GM04504 (cell line): ENCODE measurements at places on chromosomes 12 and 14.

DNA sequence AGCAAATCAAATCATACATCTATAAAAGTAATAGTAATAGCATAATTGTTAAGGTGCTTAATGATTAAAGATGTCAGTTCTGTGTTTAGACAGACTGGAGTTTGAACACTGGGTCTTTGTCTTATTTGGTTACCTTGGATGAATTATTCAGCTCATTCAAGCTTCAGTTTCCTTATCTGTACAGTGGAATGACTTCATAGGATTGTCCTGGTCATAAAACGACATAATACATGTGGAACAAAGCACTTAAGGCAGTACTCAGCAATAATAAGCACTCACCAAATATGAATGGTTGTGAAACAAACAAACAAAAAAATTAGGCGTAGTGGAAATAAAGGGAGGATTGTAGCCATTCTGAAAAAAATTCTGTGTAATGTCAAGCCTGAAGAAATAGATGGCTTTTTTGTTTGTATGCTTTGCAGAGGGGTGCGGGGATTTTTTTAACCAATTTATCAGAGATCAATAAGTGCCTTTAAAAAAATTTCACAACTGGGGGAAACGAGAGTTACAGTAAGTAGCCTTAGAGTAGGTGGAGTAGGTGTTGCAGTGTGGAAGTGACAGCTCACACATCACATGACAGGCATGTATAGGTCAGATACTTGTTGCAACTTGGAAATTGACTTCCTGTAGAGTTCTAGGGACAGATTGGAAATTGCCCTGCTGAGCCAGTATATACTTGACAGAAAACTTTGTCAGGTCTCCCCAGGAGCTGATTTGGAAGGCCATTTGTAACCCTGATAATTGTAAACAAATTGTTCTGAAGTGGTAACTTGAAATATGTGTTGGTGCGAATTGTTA, 157.7 kb downstream of the SLC15A5 start:
- no peak for DNase-seq

DNA sequence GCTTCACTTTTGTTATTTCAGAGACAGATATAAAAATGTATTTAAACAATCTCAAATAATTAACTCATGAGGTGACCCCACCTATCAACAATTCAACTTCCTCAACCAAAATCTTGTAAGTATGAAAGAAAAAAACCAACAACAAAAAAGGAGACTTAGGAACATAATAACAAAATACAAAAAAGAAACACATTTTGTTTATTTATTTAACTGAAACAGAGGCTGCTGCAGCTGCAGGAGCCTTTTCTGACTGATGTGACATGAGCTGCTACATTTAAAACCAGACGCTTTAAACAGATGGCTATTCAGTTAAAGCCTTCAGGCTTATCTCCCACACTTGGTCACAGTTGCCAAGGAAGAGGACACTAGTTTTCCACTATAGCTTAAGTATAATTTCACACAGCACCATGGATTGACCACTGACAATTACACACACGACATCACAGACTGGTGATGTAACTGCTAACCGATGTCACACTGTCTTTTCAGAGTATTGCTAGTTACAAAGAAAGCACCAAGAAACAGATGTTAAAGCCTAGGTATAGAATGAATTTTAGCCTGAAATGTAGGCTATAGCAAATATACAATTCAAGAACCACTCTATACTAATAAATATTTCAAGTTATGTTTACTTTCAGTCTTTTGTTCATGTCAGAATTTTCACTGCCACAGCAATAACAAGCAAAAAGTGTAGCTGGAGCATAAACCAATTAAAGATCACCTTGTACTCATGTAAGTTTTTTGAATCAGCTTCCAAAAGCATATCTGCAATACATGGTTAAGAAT, 113.0 kb downstream of the MED13L start:
- DNase-seq, result no peak

DNA sequence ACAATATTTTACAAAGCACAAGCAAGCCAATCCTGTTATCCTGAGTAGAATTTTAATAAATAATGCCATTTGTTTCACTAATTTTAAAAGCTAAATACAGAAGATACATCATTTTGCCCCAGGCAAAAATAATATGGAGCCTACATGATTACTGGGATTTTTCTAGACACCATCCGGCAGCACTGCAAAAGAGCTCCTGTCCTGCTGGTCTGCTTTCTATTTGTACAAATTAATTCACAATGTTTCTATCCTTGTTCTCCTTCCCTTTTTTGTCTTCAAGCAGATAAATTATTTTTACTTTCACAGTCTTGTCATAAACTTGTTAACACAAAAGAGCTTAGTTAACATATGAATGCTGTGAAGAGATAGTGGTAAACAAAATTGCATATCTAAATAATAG, 4.6 kb downstream of the SIX1 start:
- DNase-seq, result no peak

DNA sequence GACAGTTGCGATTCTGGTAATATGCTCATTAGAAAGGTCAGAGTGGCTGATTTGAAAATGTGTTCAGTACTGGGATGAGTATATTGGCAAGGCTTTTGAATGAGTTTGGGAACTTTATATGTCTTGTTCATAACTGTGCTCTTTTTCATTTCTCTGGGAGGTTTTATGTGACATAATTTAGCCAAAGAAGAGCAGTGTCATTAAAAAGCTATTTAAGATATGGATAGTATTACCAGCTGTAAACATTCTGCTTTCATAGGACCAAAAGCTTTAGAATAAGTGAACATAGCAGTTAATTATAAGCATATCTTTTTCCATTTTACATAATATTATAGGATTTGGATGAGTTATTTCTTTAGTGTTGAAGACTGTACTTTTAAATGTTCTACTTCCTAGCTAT, 260.4 kb downstream of the TTC6 start:
- DNase-seq, result no peak

GRCh38 chr12:107411792-107412535, 273.6 kb upstream of the PWP1 start:
- peak; percentile 72 for DNase-seq

DNA sequence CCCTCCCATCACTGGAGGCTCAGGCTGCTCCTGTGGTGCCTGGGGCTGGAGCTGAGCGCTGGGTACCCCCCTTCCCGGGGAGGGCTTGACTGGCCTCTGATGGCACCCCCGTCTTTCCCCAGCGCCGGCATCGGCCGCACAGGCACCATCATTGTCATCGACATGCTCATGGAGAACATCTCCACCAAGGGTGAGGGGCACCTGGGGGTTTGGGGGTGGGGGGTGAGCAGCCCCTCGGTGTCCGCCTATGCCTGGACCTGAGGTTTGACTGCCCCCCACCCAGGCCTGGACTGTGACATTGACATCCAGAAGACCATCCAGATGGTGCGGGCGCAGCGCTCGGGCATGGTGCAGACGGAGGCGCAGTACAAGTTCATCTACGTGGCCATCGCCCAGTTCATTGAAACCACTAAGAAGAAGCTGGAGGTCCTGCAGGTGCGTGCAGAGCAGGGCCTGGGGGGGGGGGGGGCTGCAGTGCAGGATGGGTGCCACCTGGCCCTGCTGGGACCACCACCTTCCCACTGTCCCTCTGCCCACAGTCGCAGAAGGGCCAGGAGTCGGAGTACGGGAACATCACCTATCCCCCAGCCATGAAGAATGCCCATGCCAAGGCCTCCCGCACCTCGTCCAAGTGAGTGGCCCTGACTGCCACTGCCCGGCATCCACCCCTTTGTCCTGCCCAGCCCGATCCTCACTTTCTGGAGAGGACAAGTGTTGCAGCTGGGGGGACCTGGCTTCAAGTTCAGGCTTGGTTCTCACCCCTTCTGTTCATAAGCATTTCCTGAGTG, 8.8 kb downstream of the PTPN6 start:
- DNase-seq, result no peak

DNA sequence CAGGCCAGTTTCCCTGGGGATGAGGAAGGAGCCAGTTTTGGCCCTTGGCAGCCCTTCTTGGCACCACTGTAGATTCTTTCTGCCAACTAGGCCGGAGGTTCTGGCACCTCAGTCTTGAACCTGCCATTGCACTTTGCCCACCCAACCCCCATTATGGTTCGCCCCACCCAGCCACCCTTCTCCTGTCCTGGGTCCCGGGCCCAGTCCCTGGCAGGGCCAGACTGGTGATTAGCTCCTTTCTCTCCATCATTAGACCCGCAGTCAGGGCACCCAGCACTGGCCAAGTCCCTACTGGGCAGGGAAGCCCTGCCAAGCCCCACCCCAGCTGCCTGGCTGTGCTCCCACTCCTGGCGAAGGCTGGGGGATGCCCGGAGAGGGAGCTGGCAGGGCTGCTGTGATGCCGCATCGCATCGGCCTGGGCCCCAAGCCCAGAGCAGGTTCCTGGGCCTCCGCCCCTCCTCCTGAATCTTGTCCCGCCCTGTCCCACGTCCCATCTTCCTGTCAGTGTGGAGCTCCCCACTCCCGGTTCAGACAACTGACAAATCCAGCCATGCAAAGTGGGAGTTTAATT, 9.8 kb downstream of the FAM222A start:
- DNase-seq, result no peak

DNA sequence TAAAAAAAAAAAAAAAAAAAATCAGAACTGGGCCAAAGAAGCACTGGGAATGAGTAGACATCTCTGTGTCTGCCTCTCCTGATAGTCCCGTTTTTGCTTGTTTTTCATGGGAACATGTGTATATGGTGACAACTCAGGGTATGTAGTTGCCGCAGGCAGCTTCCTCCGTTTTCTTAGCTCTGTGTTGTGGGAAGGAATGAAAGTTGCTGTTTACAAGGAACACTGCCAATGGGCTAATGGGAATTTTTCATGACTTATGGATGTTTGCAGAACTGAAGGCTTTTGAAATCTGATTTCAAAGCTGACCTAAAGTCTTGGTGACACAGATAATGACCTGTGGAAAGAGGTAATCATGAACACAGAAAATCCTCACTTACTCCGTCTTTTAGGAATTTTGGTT, 146.4 kb upstream of the BTG1 start:
- no peak for DNase-seq

- peak; percentile 38 for DNase-seq
These were observed 64.3 kb upstream of the STON2 start for GRCh38 chr14:81464253-81465002.

DNA sequence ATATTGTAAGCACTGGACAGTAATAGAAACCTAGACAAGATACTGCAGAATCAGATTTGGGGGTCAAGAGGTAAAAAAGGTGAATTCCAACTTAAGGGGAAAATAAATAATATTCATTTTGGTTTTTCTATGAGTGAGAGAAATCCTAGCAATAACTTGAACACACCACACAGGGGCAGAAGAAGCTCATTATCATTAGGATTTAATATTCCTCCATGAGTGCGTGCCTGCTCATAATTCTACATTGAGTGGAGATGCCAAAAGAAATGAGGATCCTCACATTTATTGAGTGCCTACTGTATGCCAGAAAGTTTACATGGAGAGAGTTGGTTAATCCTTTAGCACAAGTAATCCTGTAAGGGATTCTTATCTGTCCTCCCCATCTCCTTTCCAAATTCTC, 40.5 kb upstream of the C14orf132 start:
- peak; percentile 5 for DNase-seq

DNA sequence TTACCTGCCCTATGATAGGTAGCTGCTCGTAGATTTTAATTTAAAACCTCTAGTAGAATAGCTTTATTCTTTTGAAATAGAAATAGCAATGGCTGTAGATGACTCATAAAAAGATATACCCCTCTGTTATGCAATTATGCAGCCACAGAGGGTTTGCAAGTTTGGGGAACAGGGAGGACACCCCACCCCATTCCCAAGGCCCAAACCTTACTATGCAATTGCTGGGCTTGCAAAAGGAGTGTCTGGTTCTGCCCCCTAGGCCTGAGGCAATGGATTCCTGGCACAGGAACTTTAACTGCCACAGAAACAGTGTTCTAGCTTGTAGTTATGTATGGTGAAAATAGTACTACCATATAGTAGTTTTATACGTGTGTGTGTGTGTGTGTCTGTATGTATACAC, 403.3 kb downstream of the ADAMTS20 start:
- no peak for DNase-seq

DNA sequence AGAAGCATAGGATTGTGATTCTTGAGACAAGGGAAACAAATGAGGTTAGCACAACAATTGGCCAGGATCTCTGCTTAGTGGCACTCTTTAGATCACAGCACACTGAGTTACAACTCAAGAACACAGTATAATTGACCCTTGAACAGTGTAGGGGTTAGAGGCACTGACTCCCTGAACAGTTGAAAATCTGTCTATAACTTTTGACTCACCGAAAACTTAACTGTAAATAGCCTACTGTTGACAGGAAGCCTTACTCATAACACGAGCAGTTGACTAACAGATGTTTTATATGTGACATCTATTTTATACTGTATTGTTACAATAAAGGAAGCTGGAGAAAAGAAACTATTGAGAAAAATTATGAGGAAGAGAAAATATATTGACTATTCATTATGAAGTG, 296.1 kb downstream of the RERGL start:
- DNase-seq, result no peak

GRCh38 chr12:128531170-128531569, 264.2 kb downstream of the TMEM132C start:
- no peak for DNase-seq

GRCh38 chr14:30507209-30507608, 51.7 kb upstream of the G2E3 start:
- DNase-seq, result no peak

- DNase-seq, result peak; percentile 91
These were observed 111.0 kb downstream of the BEGAIN start for GRCh38 chr14:100476012-100476822.

DNA sequence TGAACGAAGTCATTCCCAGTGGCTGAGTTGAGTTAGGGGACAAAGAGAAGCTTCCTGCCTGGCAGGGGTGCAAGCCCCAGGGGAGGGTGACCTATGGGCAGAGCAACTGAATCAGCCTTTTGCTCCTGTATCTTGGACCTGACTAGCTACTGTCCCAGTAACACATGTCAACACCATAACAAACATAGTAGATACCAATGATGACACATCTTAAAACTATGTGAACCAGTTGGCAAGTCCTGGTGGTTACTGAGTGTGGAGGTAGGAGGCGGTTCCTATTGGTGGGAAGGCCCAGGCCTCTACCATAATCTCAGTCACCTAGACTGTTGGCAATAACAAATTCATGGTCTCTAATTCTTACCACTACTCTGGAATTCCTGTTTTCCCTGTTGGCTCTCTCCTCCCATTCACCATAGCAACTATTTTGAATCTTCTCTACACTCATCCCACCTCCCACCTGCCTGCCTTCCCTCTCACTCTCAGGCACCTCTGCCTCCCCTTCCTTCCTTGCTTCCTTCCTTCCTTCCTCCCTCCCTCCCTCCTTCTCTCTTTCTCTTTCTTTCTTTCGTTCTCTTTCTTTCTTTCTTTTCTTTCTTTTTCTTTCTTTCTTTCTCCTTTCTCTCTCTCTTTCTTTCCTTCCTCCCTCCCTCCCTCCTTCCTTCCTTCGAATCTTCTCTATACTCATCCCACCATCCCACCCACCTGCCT, 8.1 kb upstream of the P2RX7 start:
- peak; percentile 77 for DNase-seq

- DNase-seq, result no peak
These were observed 47.6 kb upstream of the SLC2A13 start for GRCh38 chr12:40153432-40153831.

GRCh38 chr14:23154964-23155587, 28.4 kb downstream of the SLC7A8 start:
- peak; percentile 81 for DNase-seq
